ENCODE measurements at places on chromosomes 13 and 19. TPM values are rescaled to one million over a fixed set of nuclear protein-coding genes. Genes with fewer than 3 reads are reported as not detected.

The GJB6 gene
- total RNA-seq: 14.8 TPM

The HCST gene
- 1.3 TPM for total RNA-seq

The ZNF491 gene
- total RNA-seq: 8.8 TPM

The IGSF23 gene
- 0.93 TPM for total RNA-seq

The ZNF606 gene
- 39.1 TPM for total RNA-seq

- no peak overlapping the region for H3K27ac ChIP-seq
- H3K36me3 ChIP-seq: no peaks in the 10 kb centered on the region
Measured at GRCh38 chr13:105773863-105774538, 761.5 kb downstream of the EFNB2 start.

GRCh38 chr13:103540382-103540765 lies 474.2 kb upstream of the SLC10A2 start:
- H3K36me3 ChIP-seq: no peaks in the 10 kb centered on the region
- no peak for DNase-seq
- peaks cover 7% of the 10 kb centered on the region for H3K4me1 ChIP-seq
- H3K27ac ChIP-seq: no peak overlapping the region
- H3K27me3 ChIP-seq: no peaks in the 10 kb centered on the region

GRCh38 chr19:5457709-5458108 lies 2.5 kb downstream of the ZNRF4 start:
- no peak overlapping the region for H3K4me3 ChIP-seq
- no peak overlapping the region for H3K27ac ChIP-seq
- DNase-seq: no peak

GRCh38 chr13:24396821-24397220 lies 87.4 kb downstream of the C1QTNF9 start:
- DNase-seq: no peak
- no peaks in the 10 kb centered on the region for H3K36me3 ChIP-seq
- H3K27ac ChIP-seq: no peak overlapping the region
- peaks cover 3% of the 10 kb centered on the region for H3K27me3 ChIP-seq
- H3K4me1 ChIP-seq: no peaks in the 10 kb centered on the region

GRCh38 chr13:35599384-35599783 lies 122.9 kb upstream of the MAB21L1 start:
- no peak for DNase-seq
- H3K4me3 ChIP-seq: no peak overlapping the region
- H3K27ac ChIP-seq: peak overlapping the region; percentile 4
- peaks cover 35% of the 10 kb centered on the region for H3K4me1 ChIP-seq
- H3K36me3 ChIP-seq: peaks cover 5% of the 10 kb centered on the region
- no peaks in the 10 kb centered on the region for H3K27me3 ChIP-seq

- H3K36me3 ChIP-seq: no peaks in the 10 kb centered on the region
- H3K4me1 ChIP-seq: no peaks in the 10 kb centered on the region
- no peak overlapping the region for H3K4me3 ChIP-seq
Measured at GRCh38 chr13:21957833-21958232, 287.0 kb downstream of the FGF9 start.

GRCh38 chr13:109384491-109385241 lies 401.7 kb downstream of the IRS2 start:
- no peaks in the 10 kb centered on the region for H3K4me1 ChIP-seq
- no peak overlapping the region for H3K27ac ChIP-seq
- no peak overlapping the region for H3K4me3 ChIP-seq
- no peaks in the 10 kb centered on the region for H3K36me3 ChIP-seq
- H3K27me3 ChIP-seq: no peaks in the 10 kb centered on the region
- DNase-seq: no peak

GRCh38 chr13:46716821-46717220 lies 80.1 kb downstream of the ESD start:
- H3K36me3 ChIP-seq: peaks cover 20% of the 10 kb centered on the region
- peaks cover 39% of the 10 kb centered on the region for H3K4me1 ChIP-seq
- no peaks in the 10 kb centered on the region for H3K27me3 ChIP-seq

- no peaks in the 10 kb centered on the region for H3K36me3 ChIP-seq
- peaks cover 24% of the 10 kb centered on the region for H3K4me1 ChIP-seq
- peaks cover 19% of the 10 kb centered on the region for H3K27me3 ChIP-seq
Measured at GRCh38 chr13:110047496-110047895, 259.5 kb downstream of the COL4A1 start.

GRCh38 chr13:23766283-23766682 lies 122.9 kb downstream of the MIPEP start:
- peaks cover 11% of the 10 kb centered on the region for H3K36me3 ChIP-seq
- no peak overlapping the region for H3K27ac ChIP-seq
- no peak for DNase-seq
- H3K4me1 ChIP-seq: peaks cover 28% of the 10 kb centered on the region
- no peak overlapping the region for H3K4me3 ChIP-seq

GRCh38 chr19:30367421-30367820 lies 4.8 kb upstream of the ZNF536 start:
- H3K27ac ChIP-seq: no peak overlapping the region
- peaks cover 74% of the 10 kb centered on the region for H3K27me3 ChIP-seq
- no peaks in the 10 kb centered on the region for H3K36me3 ChIP-seq
- no peak for DNase-seq

DNA sequence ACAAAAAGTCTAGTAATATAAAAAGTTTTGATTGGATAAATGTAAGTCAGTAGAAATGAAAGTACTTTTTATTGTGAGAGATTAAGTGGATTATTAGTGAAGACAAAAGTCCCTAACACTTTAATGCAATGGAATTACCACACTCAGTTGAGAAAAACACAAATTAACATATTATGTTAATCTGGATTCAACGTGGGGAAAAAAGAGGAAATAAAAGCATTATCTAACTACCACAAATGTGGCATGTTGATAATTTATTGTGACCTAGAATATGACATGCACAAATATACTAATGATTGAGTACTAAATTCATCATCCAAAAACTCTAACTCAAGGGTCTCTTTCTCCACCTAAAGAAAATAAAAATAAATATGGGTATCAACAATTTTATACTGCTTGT lies 41.5 kb downstream of the FOXO1 start:
- peaks cover 7% of the 10 kb centered on the region for H3K36me3 ChIP-seq
- H3K27ac ChIP-seq: no peak overlapping the region
- no peak overlapping the region for H3K4me3 ChIP-seq
- H3K27me3 ChIP-seq: no peaks in the 10 kb centered on the region

DNA sequence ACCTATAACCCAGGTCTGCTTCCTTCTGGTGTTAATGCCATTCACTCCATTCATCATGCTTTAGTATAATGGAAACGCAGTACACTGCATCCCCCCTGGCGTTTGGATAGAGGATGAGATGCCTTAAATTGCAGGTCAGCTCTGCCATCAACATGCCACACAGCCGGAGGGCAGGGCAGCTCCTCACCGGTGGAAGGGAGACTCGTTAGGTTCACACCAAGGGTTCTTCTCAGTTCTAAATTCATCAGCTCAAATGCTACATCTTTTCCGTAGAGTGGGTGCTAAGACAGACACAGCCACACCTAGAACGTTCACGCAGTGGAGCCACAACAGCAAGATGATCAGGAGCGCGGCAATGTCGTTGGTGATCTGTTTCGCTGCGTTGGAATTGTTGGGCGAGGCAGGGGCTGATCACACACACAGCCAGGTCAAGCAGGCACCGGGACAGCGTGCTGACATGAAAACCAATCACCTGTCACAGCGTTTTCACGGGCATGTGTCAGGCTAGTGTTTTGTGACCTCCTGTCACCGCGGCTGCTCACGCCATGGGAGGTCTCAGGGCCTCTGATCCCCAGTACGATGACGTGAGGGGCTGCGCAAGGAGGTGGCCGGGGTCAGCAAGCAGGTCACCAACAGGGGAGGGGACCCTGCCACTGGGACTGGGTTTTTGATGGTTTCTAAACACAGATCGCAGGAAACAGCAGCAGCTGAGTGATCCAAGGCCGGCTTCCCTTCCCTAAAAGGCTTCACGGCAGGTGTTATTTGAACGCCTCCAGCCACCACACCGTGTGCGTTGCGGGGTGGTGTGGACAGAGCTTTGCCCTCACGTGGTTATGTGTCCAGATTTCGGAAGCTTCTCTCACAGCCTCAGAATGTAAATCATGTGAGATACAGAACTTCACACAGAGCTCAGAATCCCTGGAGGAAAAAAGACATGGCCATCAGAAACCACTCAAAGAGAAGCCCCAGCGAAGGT lies 94.3 kb upstream of the IRS2 start:
- no peak overlapping the region for H3K27ac ChIP-seq
- H3K36me3 ChIP-seq: no peaks in the 10 kb centered on the region
- H3K27me3 ChIP-seq: no peaks in the 10 kb centered on the region
- no peak for DNase-seq
- no peaks in the 10 kb centered on the region for H3K4me1 ChIP-seq

DNA sequence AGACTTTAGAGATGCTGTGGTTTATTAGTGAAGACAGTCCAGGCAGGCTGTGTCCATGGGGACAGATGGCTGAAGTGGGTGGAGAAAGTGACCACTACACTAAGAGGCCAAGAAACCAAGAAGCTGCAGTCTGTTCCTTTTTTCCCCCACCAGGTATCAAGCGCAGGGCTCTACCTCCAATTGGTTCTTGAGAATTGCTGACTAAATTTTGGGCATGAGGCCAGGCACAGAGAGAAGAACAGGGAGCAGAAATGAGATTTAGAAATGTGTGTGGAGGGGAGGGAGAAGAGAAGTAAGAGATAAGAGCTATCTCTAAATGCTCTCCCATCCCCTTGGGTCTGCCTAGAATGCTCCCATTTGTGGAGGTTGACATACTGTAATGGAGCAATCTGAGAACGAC lies 12.3 kb upstream of the CYSLTR2 start:
- no peak overlapping the region for H3K4me3 ChIP-seq
- no peak overlapping the region for H3K27ac ChIP-seq
- peaks cover 6% of the 10 kb centered on the region for H3K4me1 ChIP-seq
- no peaks in the 10 kb centered on the region for H3K27me3 ChIP-seq
- no peaks in the 10 kb centered on the region for H3K36me3 ChIP-seq
- no peak for DNase-seq

DNA sequence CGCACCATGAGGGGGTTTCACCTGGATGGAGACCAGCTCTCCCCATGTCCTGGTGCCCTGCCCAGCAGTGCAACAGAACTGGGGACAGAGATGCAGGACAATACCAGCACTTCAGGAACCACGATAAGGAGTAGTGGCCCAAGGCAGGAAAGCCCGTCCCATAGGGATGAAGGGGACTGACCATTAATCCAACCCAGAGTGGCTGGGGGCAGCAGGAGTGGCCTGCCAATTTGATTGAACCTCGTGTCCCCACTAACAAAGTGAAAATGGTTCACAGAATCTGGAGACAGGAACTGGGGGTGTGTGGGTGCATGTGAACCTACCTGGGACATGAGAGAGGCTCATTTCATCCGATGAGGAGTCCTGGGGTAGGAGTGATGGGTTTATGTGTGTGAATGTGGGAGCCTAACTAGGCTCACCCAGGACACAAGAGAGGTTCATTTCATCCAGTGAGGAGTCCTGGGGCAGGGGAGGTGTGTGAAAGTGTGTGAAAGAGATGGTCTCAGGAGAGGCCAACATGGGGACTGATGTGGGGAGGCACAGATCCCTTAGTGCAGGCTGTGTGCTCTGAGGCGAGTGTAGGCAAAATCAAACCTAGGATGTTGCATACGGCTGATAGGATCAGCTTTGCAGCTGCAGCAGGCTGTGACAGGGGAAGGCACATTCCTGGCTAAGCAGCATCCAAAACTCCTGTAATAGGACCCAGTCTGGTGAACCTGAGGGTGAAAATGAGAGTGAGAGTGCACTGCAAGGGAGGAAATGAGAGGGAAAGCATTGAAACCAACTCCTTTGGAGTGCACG lies 98.2 kb downstream of the ZNF429 start:
- H3K4me3 ChIP-seq: peak overlapping the region; percentile 74
- peaks cover 26% of the 10 kb centered on the region for H3K4me1 ChIP-seq
- H3K36me3 ChIP-seq: no peaks in the 10 kb centered on the region
- DNase-seq: no peak
- H3K27ac ChIP-seq: peak overlapping the region; percentile 79

- H3K27ac ChIP-seq: no peak overlapping the region
- no peaks in the 10 kb centered on the region for H3K27me3 ChIP-seq
- DNase-seq: no peak
- H3K4me3 ChIP-seq: no peak overlapping the region
Measured at GRCh38 chr13:81540777-81541176, 1199.9 kb upstream of the SPRY2 start.

- H3K27me3 ChIP-seq: no peaks in the 10 kb centered on the region
- no peaks in the 10 kb centered on the region for H3K36me3 ChIP-seq
- peaks cover 15% of the 10 kb centered on the region for H3K4me1 ChIP-seq
- DNase-seq: no peak
- no peak overlapping the region for H3K27ac ChIP-seq
- H3K4me3 ChIP-seq: no peak overlapping the region
Measured at GRCh38 chr13:30077240-30077735, 226.9 kb upstream of the UBL3 start.
